Ovary (tissue), 10 donors: ENCODE measurements at places on chromosomes 12 and 14.

DNA sequence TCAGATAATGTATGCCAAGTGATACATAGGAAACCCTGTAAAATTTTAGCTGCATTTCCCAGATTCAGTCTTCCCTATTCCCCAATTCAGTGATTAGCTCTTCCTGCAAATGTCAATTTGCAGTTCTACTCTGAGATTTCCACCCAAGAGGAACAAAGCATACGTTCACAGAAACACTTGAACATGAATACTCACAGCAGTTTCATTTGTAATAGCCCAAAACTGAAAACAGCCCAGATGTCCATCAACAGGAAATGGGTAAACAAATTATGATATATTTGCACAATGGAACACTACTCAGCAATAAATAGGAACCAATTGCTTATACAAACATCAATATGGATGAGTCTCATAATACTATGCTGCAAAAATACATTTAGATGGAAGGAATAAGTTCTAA is 194.2 kb downstream of the GXYLT1 start:
- H3K27me3 ChIP-seq, result no peaks in the 10 kb centered on the region
- H3K4me3 ChIP-seq, result no peak overlapping the region
- H3K4me1 ChIP-seq, result no peaks in the 10 kb centered on the region
- no peaks in the 10 kb centered on the region for H3K36me3 ChIP-seq
- no peak overlapping the region for H3K27ac ChIP-seq

GRCh38 chr12:76717314-76717713 is 46.6 kb upstream of the ZDHHC17 start:
- no peaks in the 10 kb centered on the region for H3K36me3 ChIP-seq
- no peaks in the 10 kb centered on the region for H3K4me1 ChIP-seq
- DNase-seq, result no peak

DNA sequence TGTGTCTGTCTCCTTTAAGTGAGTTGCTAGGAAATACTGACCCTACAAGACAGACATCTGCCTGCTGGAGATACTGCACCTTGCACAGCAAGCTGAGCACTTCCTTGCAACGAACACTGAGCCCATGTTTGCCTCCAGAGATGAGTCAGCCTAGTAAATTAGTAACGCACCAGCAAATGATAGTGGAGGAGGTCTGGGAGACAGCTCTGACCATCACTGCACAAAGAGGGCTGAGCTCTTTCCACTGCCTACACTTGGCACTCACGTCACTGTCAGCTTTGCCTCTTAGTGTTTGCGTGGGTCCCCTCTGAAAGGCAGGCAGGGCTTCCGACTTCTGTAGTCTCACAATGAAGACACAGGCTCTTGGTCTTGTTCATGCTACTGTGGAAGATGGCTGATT is 109.0 kb downstream of the APAF1 start:
- no peak overlapping the region for H3K27ac ChIP-seq
- H3K36me3 ChIP-seq, result no peaks in the 10 kb centered on the region
- H3K27me3 ChIP-seq, result no peaks in the 10 kb centered on the region
- no peak overlapping the region for H3K4me3 ChIP-seq

GRCh38 chr12:99985631-99986030 is 895 bp upstream of the ANKS1B start:
- H3K4me3 ChIP-seq, result peak overlapping the region; percentile 57
- H3K36me3 ChIP-seq, result no peaks in the 10 kb centered on the region
- DNase-seq, result no peak
- H3K27ac ChIP-seq, result no peak overlapping the region
- no peaks in the 10 kb centered on the region for H3K27me3 ChIP-seq

GRCh38 chr12:6288235-6288634 is 22.2 kb upstream of the PLEKHG6 start:
- H3K36me3 ChIP-seq, result no peaks in the 10 kb centered on the region
- DNase-seq, result no peak
- H3K27me3 ChIP-seq, result no peaks in the 10 kb centered on the region
- no peaks in the 10 kb centered on the region for H3K4me1 ChIP-seq
- no peak overlapping the region for H3K27ac ChIP-seq

DNA sequence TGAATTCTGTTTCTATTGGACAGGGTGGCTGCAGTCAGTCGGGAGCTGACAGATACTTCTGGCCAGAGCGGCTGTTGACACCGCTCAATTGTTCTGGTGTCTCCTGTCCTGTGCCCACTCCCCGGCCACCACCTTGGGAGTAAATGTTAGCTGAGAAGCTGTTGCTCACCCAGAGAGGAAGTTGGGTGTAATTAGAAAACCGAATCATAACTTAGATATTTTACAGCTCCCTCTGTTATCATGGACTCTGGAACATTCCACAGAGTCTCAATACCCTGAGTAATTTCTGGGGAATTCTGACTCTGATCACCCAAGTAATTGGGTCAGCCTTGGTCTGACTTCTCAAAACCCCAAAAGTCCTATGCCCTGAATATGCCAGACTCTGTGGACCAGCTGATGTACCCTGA is 58.3 kb upstream of the RFLNA start:
- no peak for DNase-seq
- no peaks in the 10 kb centered on the region for H3K36me3 ChIP-seq
- no peaks in the 10 kb centered on the region for H3K27me3 ChIP-seq
- H3K4me1 ChIP-seq, result no peaks in the 10 kb centered on the region
- H3K4me3 ChIP-seq, result no peak overlapping the region
- no peak overlapping the region for H3K27ac ChIP-seq

GRCh38 chr14:86766469-86766868 is 1226.5 kb downstream of the GALC start:
- H3K27ac ChIP-seq, result no peak overlapping the region
- no peaks in the 10 kb centered on the region for H3K27me3 ChIP-seq
- H3K4me3 ChIP-seq, result no peak overlapping the region
- H3K36me3 ChIP-seq, result no peaks in the 10 kb centered on the region
- DNase-seq, result no peak
- H3K4me1 ChIP-seq, result no peaks in the 10 kb centered on the region

DNA sequence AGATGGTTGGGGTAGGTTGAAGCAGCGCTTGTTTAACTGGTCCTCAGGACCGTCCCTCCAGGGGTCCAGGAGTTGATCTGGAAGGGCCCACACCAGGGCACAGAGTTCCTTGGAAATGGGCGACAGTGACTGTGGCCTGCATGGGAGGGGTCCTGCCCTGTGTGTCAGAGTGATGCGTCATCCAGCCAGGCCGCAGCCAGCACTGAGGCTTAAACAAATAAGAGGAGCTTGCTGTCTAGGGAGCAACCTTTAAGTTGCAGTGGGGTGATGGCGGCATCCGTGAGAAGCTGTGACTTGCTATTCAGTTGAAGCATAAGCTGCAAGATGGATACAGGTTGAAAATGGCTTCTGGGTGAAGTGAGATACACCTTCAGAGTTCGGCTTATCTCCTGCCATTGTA is 20.2 kb downstream of the DCAF4 start:
- no peaks in the 10 kb centered on the region for H3K27me3 ChIP-seq
- no peak overlapping the region for H3K27ac ChIP-seq
- DNase-seq, result no peak
- H3K36me3 ChIP-seq, result no peaks in the 10 kb centered on the region
- H3K4me1 ChIP-seq, result no peaks in the 10 kb centered on the region

DNA sequence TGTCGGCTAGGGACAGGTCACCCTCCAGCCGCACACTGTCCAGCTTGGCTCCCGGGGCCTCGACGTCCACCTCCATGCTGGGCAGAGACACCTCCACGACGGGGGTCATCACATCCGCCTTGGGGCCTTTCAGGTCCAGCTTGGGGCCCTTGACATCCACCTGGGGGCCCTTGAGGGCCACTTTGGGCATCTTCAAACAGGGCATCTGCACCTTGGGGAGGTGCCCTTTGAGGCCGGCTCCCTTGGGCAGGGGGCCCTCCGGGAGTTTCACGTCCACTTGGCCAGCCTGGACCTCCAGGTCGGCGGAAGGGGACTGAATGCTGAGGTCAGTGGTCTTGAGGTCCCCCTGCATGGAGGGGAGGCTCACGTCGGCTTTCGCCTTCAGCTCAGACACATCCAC is 17.9 kb downstream of the PLD4 start:
- no peaks in the 10 kb centered on the region for H3K27me3 ChIP-seq
- H3K4me3 ChIP-seq, result no peak overlapping the region
- no peaks in the 10 kb centered on the region for H3K4me1 ChIP-seq

GRCh38 chr12:83664650-83665049 is 977.9 kb downstream of the TMTC2 start:
- H3K4me1 ChIP-seq, result no peaks in the 10 kb centered on the region
- H3K27ac ChIP-seq, result no peak overlapping the region
- DNase-seq, result no peak
- H3K4me3 ChIP-seq, result no peak overlapping the region

- no peak for DNase-seq
- peaks cover 9% of the 10 kb centered on the region for H3K4me1 ChIP-seq
- H3K4me3 ChIP-seq, result peak overlapping the region; percentile 8
- H3K27me3 ChIP-seq, result no peaks in the 10 kb centered on the region
Observed at GRCh38 chr14:68627868-68628604, 164.8 kb downstream of the ZFP36L1 start.

DNA sequence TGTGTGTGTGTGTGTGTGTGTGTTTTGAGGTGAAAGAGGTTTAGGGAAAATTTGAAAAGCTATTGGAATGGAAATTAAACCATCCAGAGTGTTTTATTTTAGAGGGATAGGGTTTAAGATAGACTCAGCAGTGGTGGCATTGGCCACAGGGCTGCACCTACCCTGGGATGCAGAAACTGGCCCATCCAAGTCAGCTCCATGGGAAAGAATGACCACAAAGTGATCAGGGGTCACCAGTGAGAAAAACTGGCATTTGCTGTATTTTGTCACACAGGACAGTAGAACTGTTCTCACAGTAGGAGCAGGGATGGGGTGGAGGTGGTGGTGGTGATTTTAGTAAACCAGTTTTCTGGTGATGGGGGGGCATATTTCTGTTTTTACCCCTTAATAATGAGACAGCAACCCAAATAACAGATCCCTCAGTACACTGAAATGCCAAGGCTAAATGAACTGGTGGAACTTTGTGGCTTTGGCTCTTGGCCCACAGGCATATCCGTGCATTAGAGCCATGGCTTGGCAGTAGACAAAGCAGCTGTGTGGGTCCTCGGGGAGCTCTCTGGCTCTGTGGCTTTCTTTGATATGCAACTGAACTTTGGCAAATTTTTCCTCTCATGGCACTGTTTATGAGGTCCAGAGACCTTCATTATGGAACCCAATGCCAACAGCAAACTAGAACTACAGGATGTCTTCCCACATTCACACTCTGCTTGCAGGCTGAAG is 348.3 kb downstream of the ZFP36L1 start:
- no peaks in the 10 kb centered on the region for H3K27me3 ChIP-seq
- no peak overlapping the region for H3K27ac ChIP-seq
- no peak overlapping the region for H3K4me3 ChIP-seq
- DNase-seq, result no peak
- peaks cover 12% of the 10 kb centered on the region for H3K4me1 ChIP-seq

DNA sequence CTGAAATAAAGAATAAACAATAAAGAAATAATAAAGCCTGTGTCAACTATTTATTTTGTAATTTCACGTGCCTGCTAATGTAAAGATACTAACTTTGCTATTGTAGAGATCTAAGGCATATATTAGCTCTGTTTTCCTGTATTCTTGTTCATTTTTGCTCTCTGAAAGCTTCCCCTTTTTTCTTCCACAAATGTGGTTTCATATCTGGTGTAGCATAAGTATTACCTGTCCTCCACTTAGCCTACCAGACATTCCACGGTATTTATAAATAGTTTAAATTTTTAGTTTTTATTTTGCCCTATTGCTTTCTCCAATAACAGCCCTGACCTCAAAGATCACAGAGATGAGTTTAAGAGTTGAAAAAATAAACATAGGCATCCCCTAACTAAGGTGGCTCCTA is 92.6 kb upstream of the ATP2B1 start:
- no peak overlapping the region for H3K27ac ChIP-seq
- no peaks in the 10 kb centered on the region for H3K36me3 ChIP-seq
- DNase-seq, result no peak
- no peak overlapping the region for H3K4me3 ChIP-seq

DNA sequence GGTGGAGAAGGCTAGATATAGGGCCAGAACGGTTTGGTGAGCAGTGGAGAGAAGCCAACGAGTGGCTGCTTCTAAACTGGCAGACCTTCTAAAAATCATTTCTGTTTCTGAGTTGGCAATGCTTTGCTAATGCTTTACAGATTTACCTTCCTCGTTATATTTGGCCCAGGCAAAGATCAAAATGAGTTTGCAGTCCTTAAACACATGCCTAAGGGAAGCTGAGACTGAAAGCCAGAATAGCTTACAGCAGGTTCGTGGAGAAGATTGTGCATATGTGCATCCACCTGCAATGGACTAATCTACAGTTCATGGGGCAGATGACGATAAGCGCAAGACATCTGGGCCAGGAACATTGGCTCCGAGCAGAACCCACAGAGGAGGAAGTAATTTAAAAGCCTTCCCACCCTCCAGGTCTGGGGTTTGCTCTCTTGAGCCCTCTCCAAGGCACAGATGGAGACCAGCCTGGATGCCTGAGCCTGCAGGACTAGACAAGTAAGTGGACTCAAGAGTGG is 99.4 kb downstream of the NINJ2 start:
- no peak overlapping the region for H3K4me3 ChIP-seq
- H3K36me3 ChIP-seq, result no peaks in the 10 kb centered on the region
- H3K27ac ChIP-seq, result no peak overlapping the region
- DNase-seq, result no peak
- H3K27me3 ChIP-seq, result no peaks in the 10 kb centered on the region

DNA sequence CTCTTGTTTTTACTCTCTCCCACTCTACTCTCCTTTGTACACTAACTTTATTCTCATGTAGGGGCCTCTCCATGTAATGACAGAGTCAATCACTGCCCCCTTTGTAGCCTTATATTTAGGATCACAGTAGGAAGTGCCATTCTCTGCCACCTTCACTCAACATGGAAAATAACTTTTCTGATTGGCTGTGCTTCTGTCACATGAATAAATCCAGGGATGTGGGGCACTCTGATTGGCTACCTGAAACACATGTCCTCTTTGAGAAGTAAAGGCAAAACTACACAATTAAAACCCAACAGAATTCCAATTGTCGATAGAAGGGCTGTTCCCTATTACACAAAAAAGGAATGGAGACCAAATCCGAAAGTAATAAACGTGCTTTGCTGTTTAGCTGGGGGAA is at the start of gene RNASE9:
Gene RNASE9, minus strand, starts transcription at position 87 of the 400 bp plus-strand sequence.
- H3K36me3 ChIP-seq, result no peaks in the 10 kb centered on the region
- H3K4me3 ChIP-seq, result no peak within 1 kb of the TSS
- DNase-seq, result no peak
- no peak within 1 kb of the TSS for H3K27ac ChIP-seq
- H3K4me1 ChIP-seq, result peaks cover 1% of the 10 kb centered on the region

GRCh38 chr14:21136024-21136423 is 19.8 kb downstream of the OR5AU1 start:
- H3K27ac ChIP-seq, result no peak overlapping the region
- no peak overlapping the region for H3K4me3 ChIP-seq
- no peak for DNase-seq
- H3K27me3 ChIP-seq, result no peaks in the 10 kb centered on the region
